Stimulated activated CD8-positive, alpha-beta memory T cell treated with anti-CD3 and anti-CD28 coated beads, Interleukin-4, amount 100 ng/mL, for 24 hours (primary cell): ENCODE measurements at places on chromosomes 13 and 19.

DNA sequence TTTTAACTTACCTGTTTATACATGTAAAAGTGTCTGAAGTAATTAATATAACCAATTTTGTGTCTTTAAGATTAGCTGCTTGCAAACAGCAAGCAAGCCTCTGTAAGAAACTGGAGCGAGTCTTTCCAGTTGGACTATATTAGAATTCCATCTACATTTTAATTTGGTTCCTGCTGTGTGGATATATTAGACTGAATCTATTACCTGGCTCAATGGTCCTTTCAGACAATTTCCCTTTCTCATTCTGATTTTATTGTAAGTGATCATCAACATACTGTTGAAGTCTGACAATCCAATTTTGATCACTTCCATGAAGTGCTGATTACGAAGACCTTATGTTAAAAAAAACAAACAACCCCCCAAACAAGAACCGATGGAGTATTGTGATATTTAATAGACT lies 72.3 kb downstream of the GPC5 start:
- DNase-seq: no peak

GRCh38 chr19:1840541-1841115 lies 7.7 kb downstream of the REXO1 start:
- no peak for DNase-seq

DNA sequence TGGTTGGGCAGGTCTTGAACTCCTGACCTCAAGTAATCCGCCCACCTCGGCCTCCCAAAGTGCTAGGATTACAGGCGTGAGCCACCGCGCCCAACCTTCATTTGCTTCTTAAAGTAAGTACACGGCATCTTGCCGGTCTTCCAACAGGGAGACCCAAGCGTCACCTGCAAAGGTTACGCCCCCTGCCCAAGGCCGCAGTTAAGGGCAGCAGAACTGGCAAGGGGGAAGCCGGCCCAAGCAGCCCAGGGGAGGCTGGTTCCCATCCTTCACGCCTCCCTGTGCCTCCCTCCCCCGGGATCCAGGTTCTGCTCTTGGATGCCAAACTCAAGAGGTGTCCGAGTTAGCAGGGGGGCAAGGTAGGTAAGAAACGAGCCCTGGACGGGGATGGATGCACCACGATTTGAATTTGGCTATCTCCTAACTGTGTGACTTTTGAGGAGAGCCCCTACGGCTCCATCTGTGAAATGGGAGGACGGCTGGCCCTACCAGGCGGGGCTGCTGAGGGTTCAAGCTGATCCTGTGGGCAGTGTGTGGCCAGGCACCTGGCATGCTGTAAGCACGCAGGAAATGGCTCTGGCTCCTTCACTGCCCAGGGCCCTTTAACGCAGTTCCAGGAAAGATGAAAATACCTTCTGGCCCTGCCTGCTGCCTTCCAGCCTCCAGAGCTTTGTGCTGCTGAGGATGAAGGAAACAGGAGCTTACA lies 9.0 kb downstream of the RFX1 start:
- no peak for DNase-seq

DNA sequence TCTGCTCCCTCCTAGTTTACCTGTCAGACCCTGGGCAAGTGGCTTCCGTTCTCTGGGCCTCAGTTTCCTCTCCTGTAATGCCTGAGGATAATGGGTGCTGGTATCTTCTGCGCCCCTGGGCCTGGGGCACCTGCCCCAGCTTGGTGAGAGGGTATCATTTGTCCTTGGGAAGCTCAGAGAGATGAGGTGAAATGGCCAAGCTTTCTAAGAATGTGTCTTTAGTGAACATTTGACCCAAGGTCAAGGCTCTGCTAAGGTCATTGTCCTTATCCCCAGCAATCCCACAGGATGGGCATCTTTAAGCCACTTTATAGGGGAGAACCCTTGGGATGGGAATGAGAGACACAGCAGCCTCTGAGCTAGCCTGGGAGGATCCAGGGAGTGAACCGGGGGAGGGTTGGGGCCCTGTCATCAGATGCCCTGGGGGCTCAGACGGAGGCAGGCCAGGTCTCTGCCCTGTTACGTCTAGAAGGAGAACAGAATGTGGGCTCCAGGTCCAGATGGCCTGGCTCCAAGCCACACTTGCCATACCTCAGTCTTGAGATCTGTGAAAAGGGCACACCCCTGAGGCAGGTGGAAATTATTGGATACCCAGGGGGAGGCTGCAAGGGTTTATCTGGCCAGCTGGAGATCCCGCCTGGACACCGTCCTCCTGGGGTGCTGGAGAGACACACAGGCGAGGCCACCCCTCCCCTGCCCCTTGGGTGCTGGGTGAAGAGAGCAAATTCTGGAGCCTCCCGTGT lies 1.1 kb upstream of the NFIC start:
- no peak for DNase-seq

DNA sequence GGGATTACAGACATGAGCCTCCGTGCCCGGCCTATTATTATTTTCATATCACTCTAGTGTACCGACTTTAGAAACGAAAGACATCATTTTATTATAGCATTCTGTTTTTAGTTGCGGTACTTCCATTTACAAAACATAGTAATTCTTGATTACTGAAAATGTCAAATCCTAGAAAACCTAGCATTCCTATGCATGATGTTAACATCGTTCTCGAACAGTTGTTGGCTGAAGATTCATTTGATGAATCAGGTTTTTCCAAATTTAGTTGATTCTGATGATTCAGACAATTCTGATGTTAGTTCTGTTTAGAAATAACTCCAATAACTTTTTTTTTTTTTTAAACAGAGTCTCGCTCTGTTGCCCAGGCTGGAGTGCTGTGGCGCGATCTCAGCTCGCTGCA lies 11.5 kb upstream of the MTRF1 start:
- no peak for DNase-seq

- no peak for DNase-seq
These were observed 592.5 kb downstream of the KCTD12 start for GRCh38 chr13:76293751-76294150.

GRCh38 chr19:47353307-47353712 lies 4.2 kb downstream of the DHX34 start:
- no peak for DNase-seq

DNA sequence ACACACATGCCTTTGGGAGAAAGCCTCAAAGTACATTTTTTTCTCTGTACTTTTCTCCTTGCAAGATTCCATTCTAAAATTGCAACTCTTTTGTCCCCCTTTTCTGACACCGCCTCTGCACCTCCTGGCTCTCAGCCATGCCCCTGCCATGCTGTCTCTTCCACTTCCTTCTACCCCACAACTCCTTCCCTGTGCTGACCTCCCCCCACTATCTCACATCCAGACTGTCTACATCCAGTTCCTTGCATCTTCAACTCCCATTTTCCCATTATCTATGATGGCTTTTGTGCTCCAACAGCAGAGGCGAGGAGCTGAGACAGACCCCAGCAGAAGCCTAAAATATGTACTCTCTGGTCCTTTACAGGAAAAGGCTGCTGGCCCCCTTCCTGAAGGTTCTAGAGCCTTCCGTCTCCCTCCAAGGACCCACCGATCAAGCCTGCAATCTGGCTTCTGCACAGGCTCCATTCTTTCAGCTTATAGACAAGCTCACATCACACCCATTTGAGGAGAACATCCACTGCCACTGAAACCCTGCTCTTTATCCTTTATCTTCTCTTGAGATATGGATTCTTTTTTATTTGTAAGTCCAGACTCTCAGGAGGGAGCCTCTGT lies 50.2 kb downstream of the RFX2 start:
- DNase-seq: no peak

DNA sequence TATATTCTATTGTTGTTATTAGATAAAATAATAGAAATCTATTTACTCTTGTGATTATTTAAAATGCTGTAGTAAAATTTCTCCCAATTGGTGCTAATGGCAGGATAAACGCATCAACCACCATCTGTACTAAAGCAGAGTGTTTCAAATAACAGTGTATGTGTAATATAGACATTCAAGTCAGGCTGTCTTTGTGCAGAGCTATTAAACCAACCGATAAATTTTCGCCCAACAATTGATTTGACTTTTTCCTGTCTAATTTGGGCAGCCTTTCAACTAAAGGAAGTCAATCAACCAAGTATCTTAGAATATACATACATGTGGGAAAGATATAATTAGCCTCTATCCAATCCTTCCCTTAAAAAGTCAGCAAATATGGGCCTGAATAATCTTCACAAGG lies 5.8 kb downstream of the AMER2 start:
- DNase-seq: no peak

- no peak for DNase-seq
These were observed 5.9 kb downstream of the WIZ start for GRCh38 chr19:15443838-15444237.

DNA sequence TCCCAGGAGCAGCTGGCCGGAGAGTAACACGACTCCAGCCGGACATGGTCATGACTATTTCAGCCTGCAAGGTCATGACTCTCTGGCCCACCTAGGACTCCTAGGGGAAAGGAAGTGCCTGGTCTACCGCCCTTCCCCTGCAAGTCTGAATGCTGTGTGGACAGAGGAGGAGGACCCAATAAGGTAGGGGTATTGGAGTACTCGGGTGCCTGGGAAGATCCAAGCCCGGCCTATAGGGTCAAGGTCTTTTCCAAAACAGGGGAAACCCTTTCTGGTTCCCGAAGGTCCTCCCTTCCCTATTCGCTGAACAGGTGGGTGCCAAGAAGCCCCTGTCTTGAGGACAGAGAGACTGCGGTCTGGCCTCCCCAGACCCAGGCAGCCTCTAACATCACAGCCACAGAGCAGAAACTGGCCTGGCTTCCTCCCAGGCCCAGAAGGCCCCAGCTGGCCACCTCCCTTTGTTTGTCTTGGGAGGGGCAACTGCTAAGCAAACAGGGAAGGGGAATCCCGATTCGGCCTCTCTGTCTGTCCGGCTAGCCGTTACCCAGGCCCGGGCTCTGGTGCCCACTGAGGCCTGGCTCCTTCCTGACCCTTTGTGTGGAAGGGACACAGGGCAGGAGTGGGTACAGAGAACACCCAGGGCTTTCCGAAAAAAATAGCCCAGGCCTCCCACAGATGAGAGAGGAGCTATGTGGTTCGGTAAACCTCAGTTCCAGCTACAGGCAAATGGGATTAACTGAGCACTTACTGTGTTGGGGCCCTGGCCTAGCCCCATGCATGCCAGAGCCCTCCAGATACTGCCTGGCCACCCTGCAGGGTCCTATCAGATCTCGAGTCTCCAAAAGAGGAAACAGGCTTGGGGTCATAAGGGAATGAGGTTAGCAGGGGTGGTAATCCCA lies 5.2 kb upstream of the GRAMD1A start:
- no peak for DNase-seq

- no peak for DNase-seq
These were observed 38.4 kb upstream of the CYP2A7 start for GRCh38 chr19:40920300-40921004.

GRCh38 chr19:32469795-32470194 lies 64.2 kb downstream of the DPY19L3 start:
- no peak for DNase-seq

- DNase-seq: no peak
These were observed 49.1 kb downstream of the MZT1 start for GRCh38 chr13:72678312-72678711.

GRCh38 chr13:30923418-30923817 lies 9.0 kb upstream of the TEX26 start:
- no peak for DNase-seq

DNA sequence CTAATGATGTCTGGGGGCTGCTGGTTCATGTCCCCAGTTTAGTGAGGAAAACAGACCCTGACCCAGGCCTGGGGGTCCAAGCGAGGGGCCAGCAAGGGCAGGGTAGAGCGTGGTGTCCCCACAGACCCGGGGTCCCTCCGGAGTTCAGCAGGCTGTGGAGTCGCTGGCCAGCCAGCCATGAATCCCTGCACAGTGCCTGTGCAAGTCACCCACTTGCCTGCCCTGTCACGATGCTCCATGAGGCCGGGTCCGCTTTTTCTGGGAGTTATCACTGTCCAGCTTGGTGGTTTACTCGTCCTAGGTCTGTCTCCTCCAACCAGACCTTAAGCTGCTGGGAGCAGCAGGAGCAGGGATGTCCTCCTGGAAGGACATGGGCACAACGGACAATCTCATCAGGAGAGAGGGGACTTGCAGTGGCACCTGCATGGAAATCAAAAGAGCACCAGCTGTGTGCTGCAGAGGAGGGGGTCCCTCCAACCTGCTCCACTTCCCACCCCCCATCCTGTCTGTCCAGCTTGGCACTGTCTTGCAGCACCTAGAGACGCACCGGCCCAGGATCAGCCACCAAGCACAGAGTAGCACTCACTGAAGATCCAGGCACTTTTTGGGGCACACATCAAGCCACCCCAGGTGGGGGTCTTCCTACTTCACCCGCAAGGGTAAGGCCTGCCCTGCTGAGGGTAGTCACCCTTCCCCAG lies 121.8 kb downstream of the URI1 start:
- no peak for DNase-seq

GRCh38 chr13:79393564-79394249 lies 12.3 kb downstream of the RBM26 start:
- DNase-seq: no peak

DNA sequence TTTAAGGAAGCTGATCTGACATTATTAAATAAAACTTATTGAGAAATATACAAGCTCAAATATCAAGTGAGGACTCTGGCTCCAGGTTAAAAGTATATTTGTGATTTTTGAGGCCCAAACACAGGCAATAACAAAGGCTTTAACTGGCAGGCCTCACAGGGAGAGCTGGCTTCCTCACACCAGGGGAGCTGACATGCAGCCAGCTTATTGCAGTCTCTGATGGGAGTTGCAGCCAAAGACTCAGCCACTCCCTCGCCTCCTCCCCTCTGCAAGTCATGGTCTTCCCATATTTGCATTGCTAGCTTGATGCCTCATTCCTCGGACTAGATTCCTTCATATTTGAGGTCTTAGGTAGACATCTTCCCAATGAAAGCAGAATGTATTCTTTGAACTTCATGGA lies 647.1 kb upstream of the SLITRK6 start:
- no peak for DNase-seq

GRCh38 chr19:18328340-18329034 lies 5.6 kb upstream of the LSM4 start:
- peak; percentile 71 for DNase-seq

- DNase-seq: no peak
These were observed 334.4 kb downstream of the PCDH9 start for GRCh38 chr13:66895780-66896179.

DNA sequence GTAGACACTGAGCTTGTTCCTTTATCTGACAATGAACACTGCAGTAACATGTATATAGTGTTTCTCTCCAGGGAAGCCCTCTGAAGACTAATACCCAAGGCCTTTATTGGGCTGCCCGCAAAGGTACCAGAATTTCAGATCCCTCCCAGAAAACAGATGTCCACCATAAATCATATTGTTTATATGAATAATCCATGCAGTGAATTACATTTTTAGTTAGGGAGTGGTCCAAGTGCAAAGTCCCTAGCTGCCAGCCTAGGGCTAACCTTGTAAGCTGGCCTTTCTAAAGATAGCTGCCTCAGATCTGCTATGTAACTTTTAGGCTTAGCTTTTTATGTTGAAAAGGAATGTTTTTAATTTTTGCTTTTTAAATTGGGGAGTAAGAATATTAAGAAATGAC lies 44.7 kb downstream of the TDRD3 start:
- DNase-seq: no peak

GRCh38 chr19:7326105-7326877 lies 22.4 kb upstream of the ARHGEF18 start:
- DNase-seq: no peak
